ENCODE measurements at places on chromosomes 6 and 20.
A peak's percentile ranks its signal among the peaks of the same experiment; 100 is the strongest.

- DNase-seq: no peak
Observed at GRCh38 chr6:16591396-16592222, 169.7 kb downstream of the ATXN1 start.

- DNase-seq: no peak
Observed at GRCh38 chr6:3237761-3238662, 10.6 kb upstream of the TUBB2B start.

DNA sequence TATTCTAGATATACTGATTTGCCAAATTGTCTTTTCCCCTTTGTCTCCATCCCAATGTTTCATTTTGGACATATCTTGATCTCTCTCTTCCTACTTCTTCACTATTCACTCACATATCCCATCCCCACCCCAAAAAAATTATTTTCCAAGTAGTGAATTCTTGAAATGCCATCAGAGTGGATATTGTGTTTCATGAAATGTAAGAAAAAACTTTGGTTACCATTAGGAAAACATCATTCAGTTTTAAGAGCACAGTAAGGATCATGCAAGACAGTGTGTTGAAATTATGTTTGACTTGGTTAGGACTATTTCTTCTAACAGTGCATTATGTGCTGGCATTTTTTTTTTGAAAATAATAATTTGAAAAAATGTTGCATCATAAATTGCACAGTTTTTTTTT, 5.7 kb downstream of the RSPO3 start:
- no peak for DNase-seq

GRCh38 chr6:27836783-27837624, 75.2 kb downstream of the OR2B2 start:
- peak; percentile 57 for DNase-seq

- no peak for DNase-seq
Observed at GRCh38 chr20:43985121-43985520, 70.5 kb downstream of the TOX2 start.

DNA sequence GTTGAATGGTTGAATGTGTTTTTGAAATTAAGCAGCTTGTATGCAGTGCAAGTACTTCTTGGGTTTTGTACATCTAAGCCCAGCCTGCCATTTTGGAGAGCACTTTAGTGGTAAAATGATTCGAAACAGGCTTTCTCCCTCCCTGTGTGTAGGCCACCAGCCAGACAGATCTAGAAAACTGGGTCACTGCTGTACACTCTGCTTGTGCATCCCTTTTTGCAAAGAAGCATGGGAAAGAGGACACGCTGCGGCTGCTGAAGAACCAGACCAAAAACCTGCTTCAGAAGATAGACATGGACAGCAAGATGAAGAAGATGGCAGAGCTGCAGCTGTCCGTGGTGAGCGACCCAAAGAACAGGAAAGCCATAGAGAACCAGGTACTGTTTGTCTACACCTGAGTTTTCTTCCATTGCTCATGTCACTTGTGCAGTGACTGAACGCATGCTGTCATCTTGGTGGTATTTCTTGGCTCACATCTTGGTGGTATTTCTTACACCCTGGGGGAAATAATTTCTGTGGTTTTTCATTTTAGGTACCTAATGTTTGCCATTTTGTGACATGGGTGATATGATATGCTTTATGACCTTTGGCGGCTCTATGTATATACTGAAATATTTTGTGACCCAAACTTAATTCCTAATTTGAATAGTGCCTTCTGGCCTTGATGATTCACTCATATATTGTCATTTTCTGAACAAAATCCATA, 115.7 kb upstream of the CLDN20 start:
- no peak for DNase-seq

GRCh38 chr20:25353747-25354705, 36.6 kb downstream of the ABHD12 start:
- no peak for DNase-seq

DNA sequence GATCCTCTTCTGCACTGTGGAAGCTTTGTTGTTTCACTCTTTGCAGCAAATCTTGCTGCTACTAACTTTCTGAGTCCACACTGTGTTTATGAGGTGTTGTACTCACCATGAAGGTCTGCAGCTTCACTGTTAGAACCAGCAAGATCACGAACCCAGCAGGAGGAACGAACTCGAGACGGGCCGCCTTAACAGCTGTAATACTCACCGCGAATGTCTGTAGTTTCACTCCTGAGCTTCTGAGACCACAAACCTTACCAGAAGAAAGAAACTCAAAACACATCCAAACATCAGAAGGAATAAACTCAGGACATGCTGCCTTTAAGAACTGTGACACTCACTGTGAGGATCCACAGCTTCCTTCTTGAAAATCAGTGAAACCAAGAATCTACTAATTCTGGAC, 48.1 kb upstream of the MBOAT1 start:
- DNase-seq: no peak

DNA sequence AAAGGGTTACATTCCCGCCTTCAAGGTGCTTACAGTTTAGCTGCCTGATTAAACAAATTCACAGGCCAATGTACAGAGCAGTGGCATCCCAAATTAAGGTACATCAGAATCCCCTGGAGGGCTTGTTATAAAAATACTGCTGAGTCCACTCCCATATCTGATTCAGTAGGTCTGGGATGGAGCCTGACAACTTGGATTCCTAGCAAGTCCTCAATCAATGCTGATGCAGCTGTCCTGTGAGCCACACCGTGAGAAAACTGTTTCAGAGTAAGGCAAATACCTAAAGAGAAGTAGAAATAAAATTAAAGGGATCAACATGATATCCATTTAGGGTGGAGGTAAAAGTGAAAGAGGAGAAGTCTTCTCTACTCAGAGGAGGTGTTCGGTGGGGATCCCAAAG, 16.5 kb downstream of the NHSL1 start:
- DNase-seq: no peak

DNA sequence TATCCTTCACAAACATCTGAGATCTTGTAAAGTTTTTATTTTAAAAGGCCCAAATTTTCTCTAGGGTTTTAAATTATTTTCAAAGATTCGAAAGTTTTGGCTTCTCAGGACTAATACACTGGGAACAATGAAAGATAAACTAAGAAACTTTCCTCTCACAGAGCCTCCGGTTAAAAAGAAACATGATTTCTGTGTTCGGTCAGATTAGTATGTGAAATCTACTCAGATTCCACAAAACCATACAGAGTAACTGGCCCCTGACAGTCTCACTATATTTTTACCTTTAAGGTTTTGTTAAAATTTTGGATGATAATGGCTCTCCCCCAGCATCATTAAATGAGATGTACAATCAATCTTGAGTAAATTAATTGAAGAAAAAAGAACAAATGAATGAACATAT, 471.0 kb downstream of the COL12A1 start:
- no peak for DNase-seq

GRCh38 chr20:63404129-63405085, 43.3 kb upstream of the CHRNA4 start:
- no peak for DNase-seq

- no peak for DNase-seq
Observed at GRCh38 chr6:151702851-151703658, 104.4 kb upstream of the ESR1 start.

GRCh38 chr20:45109634-45110033, 5.3 kb downstream of the WFDC5 start:
- no peak for DNase-seq

GRCh38 chr6:73011945-73012344, 213.4 kb downstream of the KHDC1L start:
- no peak for DNase-seq

GRCh38 chr6:6546318-6547109, 42.0 kb upstream of the LY86 start:
- no peak for DNase-seq

DNA sequence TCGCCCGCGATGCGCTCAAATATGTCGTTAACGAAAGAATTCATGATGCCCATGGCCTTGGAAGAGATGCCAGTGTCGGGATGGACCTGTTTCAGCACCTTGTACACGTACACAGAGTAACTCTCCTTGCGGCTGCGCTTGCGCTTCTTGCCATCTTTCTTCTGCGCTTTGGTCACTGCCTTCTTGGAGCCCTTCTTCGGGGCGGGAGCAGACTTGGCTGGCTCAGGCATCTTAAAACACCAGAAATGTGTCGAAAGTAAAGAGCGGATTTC, 36.4 kb downstream of the HFE start:
- peak; percentile 95 for DNase-seq

DNA sequence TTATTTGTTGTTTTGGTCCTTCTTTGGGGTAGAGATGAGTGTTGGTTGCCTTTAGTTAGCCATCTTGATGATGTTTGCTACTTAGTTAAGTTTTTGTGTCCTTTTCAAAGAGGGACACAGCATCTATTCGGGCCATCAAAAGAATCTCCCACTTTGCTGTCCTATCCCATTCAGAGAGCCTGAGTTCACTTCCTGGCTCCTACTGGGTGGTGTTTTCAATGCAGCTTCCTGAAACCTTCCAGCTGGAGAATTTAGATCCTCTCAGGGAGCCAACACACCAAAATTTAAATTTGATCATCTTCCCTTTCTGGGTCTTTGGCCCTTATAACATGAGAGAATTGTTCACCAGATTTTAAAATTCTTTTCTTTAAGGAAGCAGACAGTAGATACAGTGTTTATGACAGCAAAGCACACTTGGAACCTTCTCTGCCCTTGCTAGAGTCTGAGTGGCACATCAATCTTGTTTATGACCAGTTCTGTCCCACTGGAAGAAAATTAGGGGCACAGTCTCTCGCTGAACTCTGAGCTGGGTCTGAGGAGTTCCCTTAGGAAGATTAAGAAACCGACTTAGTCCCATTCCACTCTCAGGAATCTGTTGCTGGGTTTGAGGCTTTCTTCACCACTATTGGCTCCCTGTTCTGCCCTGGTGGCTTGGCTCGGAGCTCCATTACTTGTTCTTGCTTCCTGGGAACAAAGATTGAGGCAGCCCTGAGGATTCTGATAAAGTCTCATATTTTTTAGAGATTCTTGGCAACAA, 115.5 kb downstream of the CCDC170 start:
- no peak for DNase-seq

DNA sequence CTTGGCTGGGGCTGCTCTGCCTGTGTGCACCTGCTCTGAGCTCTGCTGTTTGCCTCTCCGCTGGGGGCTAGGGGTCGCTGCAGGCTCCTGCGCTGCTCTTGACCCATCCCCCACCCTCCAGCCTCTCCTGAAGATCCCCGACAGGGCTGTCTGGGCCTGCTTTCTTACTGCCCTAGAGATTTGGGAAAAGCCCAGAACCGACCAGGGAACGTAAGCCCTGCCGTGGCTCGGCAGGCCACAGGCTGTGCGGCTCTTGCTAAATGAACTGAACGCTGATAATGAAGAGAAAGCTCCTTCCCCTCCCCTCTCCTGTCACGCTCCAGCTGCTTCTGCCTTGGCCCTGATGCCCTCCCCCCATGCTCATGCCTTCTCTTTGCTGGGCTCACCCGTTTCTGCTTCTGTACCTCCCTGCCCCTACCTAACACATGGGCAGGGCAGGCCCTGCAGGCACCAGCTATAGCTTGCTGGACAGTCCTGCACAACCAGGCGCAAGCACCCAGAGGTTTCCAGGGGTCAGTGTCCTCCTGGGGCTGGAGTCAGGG, 32.0 kb upstream of the PCMTD2 start:
- no peak for DNase-seq

DNA sequence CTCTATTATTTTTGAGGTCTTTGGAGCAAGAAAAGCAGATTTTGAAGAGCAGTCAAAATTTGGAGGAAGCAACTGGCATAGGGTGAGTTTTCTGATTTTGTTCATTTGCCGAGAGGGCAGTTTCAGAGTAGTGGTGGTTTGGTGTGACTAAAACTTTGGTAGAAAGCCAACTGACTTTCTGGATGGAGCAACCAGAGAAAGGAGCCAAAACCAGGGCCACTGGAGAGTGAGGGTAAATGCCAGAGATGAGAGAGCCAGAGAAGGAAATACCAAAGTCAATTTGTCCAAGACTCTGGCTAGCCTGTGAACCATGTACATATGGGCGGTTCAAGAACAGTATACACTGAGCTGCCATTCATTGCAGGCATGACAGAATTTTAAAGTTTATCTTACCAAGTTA, 40.5 kb upstream of the ZBTB24 start:
- no peak for DNase-seq

DNA sequence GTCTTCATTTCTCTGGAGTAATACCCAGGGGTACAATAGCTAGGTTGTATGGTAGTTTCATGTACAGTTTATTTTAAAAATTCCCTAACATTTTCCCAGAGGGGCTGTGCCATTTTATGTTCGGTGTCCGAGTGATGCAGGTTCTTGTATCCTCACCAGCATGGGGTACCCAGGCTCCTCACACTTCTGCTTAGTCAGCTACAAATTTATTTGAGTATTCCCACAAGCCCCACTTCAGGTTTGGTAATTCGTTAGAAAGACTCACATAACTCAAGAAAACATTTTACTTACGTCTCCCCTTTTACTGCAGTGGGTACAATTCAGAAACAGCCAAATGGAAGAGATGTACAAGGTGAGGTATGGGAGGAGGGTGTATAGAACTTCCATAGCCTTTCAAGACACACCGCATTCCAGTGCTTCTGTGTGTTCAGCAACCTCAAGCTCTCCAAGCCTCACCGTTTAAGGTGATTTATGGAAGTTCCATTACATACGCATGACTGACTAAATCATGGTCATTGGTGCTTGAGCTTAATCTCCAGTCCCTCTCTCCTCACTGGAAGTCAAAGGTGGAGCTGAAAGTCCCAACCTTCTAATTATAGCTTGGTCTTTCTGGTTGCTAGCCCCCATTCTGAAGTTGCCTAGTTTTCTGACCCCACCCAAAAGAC, 18.1 kb downstream of the RIPK1 start:
- no peak for DNase-seq

Data from brain pericyte (primary cell).